A549 (cell line): ENCODE measurements at places on chromosomes 3 and 15.

DNA sequence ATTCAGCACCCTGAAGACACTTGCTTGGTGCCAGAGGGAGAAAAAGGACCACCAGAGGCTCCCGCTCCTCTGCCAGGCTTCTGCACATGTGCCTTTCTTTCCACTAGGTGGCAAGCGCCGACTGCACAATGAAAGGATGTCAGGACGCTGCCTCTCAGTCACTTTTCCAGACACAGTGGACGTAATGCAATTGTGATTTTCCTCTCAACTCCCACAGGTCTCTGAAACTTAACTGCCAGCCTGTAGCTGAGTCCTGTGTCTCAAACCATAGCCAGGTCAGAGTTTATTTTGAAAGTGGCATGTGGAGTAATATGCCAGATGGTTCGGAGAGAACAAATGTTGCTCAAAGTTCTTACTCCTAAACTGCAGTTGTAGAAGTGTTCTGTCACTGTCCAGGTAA is 162.9 kb downstream of the ITPR1 start:
- peak; percentile 62 for DNase-seq

DNA sequence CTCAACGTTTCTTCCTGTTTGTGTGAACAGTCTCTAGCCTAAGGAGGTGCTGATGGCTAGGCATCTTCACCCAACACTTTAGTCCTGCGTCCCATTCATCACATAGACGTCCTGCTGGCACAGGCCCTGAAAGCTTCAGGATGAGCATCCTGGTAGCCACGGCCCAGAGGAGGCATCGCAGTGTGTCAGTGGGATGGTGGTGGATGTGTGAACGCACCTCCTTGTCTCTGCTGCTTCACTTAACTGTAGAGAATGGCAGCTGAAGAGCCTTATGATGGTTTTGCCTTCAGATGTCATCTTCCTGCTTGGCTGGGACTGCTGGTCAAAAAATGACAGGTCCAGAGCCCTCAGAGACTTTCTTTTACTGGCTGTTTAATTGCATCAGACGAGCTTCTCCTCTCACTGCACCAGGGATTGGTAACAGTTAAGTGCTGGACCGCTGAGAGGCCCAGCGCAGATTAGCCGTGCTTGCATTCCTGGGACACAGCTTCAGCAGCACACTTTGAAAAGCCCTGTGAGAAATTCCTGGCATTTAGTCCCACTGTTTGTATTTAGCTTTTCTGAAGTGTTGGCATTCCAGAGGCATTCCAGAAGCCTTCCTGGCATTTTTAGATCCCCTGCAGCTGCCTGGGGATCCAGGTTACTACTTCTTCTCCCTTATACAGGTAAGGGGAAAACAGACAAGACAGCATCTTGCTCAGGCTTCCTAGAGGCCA is 132.4 kb upstream of the PLXNA1 start:
- peak; percentile 41 for DNase-seq

DNA sequence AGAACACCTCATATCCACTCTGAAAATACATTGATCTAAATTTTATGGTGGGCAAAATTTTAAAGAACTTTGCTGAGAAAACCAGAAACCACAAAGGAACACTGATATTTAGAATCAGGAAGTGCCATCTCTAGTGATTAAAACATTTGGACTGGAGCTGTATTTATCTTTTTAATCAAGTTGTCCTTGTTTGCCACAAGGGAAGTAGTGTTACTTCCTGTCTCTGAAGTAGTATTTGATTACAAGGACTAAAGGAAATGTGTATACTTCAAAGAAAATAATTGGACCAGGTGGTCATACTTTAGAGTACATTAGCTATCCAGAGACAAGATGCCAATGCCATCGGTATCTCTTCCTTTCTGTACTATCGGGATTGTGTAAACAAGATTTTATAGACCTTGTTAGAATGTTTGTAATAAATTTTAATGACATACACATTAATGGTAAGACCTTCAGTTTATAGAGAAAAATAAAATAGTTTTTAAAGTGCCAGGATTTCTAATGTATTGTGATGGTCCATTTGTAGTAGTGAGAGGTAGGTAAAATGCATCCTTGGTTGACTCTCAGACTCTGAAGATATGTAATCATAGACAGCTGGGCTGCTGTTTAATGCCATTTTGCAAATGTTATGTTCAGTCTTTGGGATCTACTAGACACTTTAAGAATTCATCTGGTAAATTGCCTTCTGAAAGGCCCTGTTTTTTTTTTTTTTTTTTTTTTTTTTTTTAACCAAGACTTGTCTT is 131.9 kb downstream of the B3GALNT1 start:
- no peak for DNase-seq

- DNase-seq: peak; percentile 16
These were observed 389.0 kb upstream of the THBS1 start for GRCh38 chr15:39191871-39192291.

DNA sequence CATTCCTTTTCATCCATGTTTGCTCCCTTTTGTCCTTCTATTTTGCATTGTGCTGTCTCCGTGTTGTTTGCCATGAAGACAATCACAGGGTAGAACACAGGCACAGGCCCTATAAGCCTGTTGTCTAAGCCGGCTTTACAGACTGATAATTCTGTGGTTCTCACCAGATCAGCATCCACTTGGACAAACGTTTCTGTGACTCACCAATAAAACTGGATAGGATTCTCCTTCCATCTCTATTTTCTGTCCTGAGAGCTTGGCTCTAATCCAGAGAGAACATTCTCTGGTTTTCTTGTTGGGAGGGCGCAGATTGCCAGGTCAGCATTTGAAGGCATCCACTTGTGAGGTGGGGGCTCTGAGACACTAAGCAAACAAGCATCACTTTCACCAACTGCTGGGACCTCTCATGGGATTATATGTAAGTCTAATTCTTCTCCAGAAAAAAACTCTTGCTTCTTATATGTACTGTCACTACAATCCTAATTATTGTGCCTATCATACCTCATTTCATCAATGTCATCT is 101.6 kb downstream of the ERC2 start:
- no peak for DNase-seq

DNA sequence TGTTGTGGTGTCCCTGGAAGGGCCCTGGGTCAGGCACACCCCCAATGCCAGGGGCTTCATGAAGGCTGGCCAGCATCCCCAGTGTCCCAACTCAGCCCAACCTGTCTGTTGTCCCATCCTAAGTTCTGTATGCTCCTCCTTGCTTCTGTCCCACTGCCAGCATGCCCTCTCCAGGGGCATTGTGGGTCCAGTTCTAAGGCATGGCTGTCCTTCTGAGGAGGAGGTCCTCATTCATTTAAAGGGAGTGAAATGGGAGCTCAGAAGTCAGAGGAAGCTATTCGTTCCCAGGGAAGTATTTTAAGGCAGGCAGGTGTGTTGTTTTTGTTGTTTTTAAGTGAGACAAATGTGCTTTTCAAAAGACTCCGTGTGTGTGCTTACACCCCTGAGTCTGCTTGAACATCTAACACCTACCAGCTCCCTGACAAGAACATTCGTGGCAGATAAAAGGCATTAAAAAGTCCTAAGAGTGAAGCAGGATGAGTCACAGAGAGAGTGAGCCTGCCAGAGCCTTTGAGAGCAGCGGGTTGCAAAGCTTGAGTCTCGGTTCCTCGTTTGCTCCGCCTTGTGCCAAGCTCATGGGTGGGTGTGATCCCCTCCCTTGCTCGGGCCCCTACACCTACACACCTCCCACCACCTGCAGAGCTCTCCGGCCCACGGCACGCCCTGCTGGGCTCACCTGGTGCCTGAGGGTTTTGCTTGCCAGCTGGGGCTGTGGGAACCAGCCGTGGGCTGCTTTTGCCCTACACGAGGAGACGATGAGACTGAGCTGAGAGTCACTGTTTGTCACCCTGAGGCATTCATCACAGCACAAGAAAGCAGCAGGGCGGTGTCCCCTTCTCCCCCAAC is 183.4 kb upstream of the TOPAZ1 start:
- DNase-seq: no peak

DNA sequence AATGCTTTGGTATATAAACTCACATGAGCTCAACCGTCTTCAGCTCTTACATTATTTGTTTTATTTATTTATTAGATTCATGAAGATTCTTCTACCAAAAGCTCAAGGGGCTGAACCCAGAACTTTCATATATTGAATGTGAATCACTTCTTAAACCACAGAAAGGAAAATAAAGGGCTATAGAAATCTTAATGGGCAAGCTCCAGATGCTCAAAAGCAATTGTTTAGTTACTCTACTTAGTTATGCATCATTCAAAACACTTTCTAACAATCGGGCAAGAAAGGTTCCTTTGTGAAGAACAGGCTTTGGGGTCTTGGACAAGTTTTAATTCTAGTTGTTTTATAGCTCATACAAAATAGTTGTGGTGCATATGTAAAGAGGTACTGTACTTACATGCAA is 380.2 kb downstream of the TIGIT start:
- DNase-seq: no peak

- DNase-seq: no peak
These were observed 104.4 kb upstream of the UBE3A start for GRCh38 chr15:25543196-25543595.

DNA sequence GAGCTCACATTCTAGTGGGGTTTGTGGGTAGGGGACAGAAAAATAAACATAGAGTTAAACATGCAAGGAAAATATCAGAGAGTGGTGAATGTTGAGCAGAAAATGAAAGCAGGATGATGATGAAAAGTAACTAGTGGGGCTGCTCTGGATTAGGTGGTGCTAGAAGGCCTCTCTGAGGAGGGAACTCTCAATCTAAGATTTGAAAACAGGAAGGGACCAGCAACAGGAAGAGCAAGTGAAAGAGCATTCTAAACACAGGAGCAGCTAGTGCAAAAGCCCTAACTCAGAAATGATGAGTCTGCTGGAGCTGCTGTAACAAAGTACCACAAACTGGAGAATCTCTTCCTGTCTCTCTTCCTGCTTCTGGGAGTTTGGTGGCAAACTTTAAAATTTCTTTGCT is 468.6 kb upstream of the AGTR1 start:
- DNase-seq: no peak

DNA sequence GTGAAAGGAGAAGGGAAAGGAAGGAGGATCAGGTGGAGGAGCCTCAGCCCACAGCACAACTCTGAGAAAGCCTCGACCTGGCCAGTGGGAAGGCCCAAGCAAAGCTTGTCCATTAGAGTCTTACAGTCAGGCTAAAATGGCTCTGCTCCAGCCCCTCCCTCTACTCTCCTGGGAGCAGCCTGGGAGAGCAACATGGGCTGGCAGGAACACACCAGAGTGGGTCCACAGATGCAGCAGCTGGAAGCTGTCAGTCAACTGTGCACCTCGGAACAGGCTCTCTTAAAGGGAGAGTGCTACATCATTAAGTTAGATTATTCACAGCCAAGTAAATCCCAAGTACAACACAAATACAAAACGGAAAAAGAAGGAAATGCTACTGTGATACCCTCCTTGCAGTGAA is 98.0 kb upstream of the LIMD1 start:
- no peak for DNase-seq

DNA sequence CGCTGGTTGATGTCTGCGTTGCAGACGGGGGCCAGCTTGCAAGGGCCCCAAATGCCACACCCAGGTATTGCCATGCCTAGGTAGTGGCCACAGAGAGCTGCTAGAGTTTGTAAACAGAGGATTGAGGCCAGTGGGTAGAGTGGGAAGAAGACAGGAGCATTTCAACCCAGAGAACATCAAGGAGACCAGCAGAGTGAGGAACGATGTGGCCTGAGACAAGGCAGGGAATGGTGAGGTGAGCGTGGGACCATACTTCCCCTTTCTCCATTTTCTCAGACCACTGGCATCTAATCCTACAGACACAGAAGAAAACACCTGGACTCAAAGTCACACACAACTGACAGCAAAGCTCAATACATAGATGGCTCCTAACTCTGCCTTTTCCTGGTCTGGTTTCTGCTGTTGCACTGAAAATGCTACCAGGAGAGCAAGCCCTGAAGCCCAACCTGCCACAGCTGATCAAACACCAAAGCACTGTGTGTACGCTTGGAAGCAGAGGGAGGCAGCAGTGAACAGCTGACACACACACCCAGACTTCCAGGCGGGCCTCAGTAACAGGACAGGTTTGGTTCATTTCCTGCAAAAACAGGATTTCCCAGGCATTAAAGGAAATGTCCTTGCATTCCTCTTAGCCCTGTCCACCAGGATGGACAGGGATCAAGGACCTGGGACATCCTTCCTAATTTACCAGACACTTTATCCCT is 1.6 kb downstream of the FAM174B start:
- DNase-seq: no peak

DNA sequence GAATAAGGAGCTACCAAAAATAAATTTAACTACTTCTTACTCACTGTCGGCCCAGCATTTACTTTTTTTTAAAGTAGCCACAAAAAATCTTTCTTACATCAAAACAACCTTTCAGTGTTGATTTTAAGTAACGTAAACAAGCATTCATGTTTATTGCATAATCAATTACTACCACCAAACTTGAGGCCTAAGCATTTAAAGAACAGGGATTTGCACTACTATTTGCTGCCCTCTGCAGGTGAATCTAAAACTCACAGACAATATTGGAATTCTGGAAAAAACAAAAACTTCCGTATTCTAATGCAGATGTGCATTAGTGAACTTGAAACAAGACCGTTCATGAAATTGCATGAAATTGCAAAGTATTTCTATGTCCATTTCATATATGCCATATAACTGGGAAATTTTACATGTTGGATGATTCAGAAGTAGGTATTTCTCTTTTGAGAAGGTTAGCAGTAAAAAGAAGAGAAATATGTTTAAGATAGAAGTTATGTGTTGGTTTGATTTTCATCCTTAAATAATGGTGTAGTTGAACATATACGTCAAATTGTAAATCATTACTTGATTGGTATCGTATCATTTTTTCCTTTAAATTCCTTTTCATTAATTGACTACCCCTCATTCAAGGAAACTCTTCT is 55.6 kb downstream of the CGGBP1 start:
- peak; percentile 25 for DNase-seq

- no peak for DNase-seq
These were observed 1.9 kb downstream of the KLHDC8B start for GRCh38 chr3:49173116-49173791.

DNA sequence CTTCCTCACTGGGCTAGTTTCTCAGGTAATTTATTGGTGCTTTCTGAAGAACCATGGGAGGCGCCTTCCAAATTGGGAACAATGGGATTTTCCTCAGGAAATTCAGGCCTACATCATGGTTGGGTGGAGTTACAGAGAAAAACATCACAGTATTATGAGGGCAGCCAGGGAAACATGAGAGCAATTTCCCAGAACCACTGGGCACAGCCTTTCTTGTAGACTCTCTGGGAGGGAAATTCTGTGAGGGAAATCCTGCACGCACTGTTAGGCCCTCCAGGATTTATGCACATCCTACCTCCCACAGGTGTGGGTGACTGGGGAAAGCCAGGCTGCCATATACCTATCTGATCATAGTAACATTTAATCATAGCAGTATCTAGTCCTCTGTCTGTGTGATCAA is 13.2 kb downstream of the POPDC2 start:
- DNase-seq: no peak

DNA sequence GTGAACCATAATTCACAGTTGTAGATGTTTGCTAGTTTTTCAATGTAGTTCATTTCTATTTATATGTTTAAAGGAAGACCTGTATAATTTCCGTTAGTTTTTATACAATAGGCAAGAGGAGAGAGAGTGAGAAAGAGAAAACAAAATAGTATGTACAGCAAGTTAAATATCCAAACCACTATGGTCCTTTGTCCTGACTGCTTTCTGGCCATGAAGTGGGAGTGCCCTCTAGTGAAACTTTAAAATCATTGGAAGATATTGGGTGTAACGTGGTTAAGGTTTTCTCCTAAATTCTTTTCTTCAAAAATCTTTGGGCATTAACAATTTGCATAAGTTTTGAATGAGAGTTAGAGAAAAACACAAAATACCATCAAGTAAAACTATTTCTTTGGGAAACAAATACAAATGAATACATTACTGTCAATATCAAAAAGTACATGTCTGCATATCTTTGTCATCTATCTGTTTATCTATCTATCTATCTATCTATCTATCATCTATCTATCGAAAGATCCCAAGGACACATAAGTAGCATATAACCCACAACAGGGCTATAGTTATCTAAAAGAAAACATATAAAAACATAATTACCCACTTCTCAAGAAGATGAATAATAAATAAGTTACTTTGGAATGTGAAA is 534.6 kb upstream of the ATP11B start:
- peak; percentile 54 for DNase-seq
